CD4-positive, alpha-beta T cell treated with Interleukin-6 for 4 hours (primary cell): ENCODE measurements at places on chromosomes 4 and X.

DNA sequence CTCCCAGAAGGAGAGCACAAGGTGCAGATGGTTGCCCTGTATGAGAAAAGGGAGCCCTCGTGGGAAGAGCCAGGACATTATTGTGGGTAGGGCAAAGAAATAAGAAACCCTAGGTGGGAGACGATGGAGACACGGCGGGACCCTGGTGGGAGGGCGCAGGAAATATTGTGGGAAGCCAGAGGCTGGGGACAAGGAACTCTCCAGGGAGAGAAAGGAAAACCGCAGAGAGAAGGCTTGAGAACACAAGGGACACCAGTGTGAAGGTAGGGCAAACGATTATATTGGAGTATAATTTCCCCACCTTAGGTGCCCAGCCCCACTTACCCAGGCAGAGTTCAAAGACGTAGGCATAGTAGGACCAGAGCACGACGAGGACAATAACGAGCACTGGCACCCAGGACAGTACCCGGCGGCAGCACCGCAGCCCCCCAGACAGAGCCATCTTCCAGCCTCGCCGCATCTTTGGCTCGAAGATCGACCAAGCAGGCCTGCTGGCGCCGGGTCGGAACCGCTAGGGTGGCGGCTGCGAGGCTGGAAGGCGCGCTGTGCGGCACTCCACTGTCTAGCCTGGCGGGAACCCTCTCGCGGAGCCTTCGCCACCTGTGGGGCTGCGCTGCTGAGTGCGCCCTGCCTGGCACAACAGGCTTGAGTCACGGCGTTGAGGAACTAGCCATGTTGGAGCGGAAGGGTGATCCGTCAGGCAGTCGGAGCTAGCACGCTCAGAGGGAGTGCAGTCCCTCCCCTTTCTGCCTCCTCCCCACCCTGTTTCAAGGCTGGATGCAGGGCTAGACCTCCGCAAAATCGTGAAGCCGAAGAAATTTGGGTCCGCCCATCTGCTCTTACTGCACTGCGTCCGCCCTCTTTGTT, at the start of gene ZDHHC15:
ZDHHC15 (minus strand) TSS at position 473 of the 867 bp plus-strand sequence; CDS start at position 460, 13 bp downstream.
- peak; percentile 59 for DNase-seq

- no peak for DNase-seq
Measured at GRCh38 chrX:153310901-153311300, 10.7 kb downstream of the PNMA6F start.

DNA sequence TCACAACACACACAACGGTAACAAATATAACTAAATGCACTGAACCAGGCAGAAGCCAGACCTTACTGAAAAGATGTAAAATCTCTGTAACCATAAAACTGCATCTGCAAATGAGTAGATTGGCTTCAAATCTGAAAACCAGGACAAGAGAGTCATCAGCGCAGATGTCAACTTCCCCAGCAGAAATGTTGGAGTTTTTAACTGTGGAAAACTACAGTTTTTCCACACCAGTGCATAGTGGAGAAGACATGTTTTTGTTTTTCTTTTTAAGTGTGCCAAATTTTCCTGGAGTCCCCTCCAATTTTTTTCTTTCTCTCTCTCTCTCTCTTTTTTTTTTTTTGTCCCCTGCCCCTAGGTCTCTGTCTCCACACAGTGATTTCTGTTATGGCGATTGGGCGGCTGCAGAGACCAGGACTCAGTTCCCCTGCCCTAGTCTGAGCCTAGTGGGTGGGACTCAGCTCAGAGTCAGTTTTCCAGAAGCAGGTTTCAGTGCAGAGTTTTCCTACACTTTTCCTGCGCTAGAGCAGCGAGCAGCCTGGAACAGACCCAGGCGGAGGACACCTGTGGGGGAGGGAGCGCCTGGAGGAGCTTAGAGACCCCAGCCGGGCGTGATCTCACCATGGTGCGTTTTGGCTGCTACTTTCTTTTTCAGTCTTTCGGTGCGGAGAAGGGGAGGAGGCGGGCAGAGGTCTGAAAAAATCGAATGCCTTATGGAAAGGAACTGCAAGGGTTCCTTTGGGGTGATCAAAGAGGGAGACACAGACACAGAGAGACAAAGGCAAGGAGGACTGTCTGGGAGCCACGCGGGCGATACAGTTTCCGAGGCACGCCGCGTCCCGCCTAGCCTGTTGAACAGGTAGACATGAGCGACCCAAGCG, at the start of gene GUCY1A1:
GUCY1A1 (plus strand) TSS at position 505 of the 878 bp plus-strand sequence. CDS start 30,020 bp downstream, outside the sequence.
- DNase-seq, result no peak

GRCh38 chr4:102667001-102667400, 93.8 kb downstream of the MANBA start:
- DNase-seq, result no peak

- no peak for DNase-seq
Measured at GRCh38 chr4:6548201-6548881, 26.6 kb upstream of the MAN2B2 start.

DNA sequence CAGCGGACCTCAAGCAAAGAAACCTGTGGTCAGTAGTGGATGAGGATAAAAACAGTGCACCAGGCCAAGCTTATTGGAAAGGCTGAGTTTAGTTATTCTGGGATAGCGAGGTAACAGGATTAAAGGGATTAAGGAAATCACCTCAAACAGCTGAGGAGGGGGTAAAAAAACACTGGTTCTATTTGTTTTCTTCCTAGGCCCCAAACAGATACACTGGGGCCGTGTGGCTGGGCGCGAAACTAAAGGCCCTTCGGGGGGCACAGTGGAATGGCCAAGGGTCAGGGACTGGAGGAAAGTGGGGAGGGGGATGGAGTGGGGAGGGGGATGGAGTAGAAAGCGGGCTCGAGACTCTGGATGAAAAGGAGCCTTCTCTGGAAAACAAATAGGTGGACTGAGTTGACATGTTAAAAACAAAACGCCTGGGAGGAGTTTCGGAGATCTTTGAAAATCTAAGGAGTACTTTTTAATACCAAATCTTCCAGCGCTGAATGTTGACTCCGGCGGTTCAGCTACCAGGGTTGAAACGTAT, 2.9 kb downstream of the SOX3 start:
- DNase-seq, result no peak

GRCh38 chr4:36138220-36138619, 106.1 kb downstream of the ARAP2 start:
- DNase-seq, result no peak
